ENCODE measurements at places on chromosomes 5 and 9. TPM values are rescaled to one million over a fixed set of nuclear protein-coding genes. Genes with fewer than 3 reads are reported as not detected.

DNA sequence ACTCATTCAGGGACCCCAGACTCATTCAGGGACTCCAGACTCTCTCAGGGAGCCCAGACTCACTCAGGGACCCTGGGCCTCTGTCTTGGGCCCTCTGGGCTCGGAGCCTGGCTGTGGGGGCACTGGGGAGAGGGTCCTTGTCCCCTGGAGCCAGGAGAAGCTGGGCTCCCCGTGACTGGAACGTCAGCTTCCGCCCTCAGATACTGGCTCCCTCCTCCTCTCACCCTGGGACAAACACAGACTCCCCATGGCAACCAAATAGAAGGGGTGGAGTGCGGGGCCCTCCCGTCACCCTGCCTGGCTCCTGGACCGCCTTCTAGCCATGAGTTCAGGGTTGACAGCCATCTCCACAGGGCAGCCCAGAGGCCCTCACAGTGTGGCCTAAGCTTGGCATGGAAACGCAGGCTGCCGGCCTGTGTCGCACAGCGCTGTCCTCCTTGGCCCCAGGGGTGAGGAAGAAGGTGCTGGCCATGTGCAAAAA is 27.6 kb downstream of the ZDHHC11B start:
- H3K4me3 ChIP-seq: no peak overlapping the region
- H3K36me3 ChIP-seq: no peaks in the 10 kb centered on the region
- DNase-seq: peak; percentile 57
- H3K27me3 ChIP-seq: peaks cover 56% of the 10 kb centered on the region
- 0 out of 2 replicates have a peak, but pooled peaks cover 3% of the 10 kb centered on the region for H3K4me1 ChIP-seq

DNA sequence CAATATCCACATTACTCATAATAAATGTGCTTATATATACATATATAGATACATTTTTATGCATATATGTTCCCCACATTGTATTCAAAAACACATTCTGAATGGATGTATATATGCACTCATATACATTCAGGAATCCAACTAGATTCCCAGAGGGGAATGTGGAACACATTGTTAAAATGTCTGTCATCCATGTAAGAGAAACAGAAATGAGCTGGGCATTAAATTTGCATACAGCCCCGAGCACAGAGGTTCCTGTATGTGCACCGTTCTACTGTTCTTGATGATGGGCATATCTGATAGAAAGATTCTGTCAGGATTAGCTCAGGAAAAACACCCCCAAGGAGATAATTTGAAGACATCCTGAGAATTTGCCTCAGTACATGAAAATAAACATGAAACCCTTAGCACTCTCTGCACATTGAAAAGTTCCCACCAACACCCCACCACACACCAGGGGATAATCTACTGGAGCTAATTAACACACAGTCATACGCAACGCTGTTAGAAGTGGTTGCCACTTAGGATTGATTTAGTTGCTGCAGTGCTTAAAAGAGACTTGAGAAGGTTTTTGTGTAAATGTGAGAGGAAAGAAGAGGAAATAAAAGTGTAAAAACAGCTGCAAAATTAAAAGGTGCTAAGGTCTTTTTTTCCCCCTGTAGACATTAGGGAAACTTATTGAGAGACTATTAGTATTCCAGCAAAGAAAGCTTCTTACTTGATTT is 223.3 kb downstream of the SLF1 start:
- H3K27me3 ChIP-seq: no peaks in the 10 kb centered on the region
- H3K4me3 ChIP-seq: no peak overlapping the region
- H3K4me1 ChIP-seq: no peaks in the 10 kb centered on the region
- H3K27ac ChIP-seq: no peak overlapping the region
- H3K36me3 ChIP-seq: no peaks in the 10 kb centered on the region

DNA sequence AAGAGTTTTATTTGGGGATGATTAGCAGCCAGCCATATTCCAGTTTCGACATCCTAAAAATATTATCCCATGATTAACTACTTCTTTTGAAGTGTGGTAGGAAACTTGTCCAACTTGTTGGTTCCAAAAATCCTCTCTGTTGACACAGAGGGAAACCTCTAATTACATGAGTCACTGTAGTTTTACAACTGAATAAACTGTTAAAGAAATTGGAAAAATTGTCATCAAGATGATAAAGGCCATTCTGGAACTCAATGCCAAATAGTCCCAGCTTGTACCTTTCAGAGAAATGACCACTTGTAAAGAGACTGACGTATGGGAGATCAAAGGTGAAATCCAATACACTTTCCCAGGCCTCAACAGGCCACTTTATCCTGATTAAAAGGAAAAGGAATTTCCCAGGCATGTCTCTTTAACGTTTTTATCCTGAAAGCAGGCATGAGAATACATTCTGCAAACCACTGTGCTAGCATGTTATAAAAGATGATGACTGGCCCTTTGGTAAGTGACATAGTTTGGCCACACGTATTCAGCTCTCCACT is 261.6 kb downstream of the GLIS3 start:
- 0 out of 2 replicates have a peak, but pooled peaks cover 6% of the 10 kb centered on the region for H3K4me1 ChIP-seq
- peak; percentile 1 for DNase-seq
- H3K27ac ChIP-seq: no peak overlapping the region
- H3K36me3 ChIP-seq: no peaks in the 10 kb centered on the region
- no peaks in the 10 kb centered on the region for H3K27me3 ChIP-seq
- H3K4me3 ChIP-seq: no peak overlapping the region

DNA sequence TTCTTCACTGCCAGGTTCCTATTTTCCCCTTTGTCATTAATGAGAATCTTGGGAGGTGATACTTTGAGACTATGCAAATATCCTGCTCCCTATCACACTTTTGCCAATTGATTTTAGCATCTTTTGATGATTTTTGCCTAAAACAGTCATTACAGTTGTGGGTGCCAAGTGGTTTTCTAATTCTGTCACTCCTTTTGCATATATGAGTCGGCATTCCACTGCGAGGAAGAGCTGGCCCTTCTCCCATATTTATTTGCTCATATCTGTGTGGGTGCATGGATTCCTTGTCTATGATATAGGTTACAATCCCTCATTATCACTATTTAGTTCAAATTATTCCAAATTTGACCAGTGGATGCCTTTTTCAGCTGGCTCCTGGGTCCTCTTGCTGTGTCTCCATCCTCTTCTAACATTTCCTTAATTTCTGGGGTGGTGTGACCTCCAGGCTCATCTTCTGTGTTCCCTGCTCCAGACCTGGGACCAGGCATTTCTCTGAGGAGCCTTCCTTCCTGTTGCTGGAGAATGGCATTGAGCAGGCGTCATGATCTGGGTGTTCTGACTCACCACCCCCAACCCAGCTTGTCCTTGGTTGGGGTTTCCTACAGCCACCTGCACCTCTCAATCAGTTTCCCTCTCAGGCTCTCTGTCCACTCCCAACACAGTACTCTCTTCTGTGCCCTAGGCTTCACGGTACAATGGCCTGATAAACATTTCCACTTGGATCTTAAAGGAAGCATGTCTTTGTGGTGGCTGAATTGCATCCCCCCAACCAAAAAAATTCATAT is 106.7 kb downstream of the NXNL2 start:
- DNase-seq: no peak
- no peaks in the 10 kb centered on the region for H3K36me3 ChIP-seq
- H3K27me3 ChIP-seq: no peaks in the 10 kb centered on the region

The C8G gene
- total RNA-seq: not detected

The HAVCR1 gene
- total RNA-seq: not detected

The PLAC8L1 gene
- total RNA-seq: not detected

The NME5 gene
- not detected for total RNA-seq

The TLN1 gene
- 213 TPM for total RNA-seq

The TXNDC8 gene
- not detected for total RNA-seq

The CCDC171 gene
- total RNA-seq: 0.53 TPM

All from SJSA1 (cell line).